Psoas muscle (tissue), 8 donors: ENCODE measurements at places on chromosomes 3 and 15. TPM values are rescaled to one million over a fixed set of nuclear protein-coding genes. Genes with fewer than 3 reads are reported as not detected.
A peak's percentile ranks its signal among the peaks of the same experiment; 100 is the strongest.

GRCh38 chr3:4531478-4532025, 38.4 kb downstream of the ITPR1 start:
- no peak for DNase-seq

DNA sequence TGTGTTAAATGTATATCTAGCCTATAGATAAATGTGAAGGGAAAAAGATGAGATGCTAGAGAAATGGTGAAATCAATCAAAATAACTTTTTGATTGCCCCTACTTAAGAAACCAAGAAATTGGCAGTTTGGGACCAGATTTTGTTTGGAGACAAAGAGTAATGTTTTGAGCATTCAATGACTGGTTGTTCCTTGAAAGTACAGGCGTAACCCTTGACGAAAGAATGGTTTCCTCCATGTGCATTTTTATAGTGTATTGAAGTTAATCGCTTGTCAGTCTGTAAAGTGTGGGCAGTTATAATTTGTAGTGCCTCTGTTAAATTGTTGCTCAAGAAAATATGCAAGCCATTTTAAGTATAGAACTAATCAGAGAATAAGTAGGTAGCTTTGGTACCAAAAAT, 1.2 kb downstream of the KIF23 start:
- no peak for DNase-seq

DNA sequence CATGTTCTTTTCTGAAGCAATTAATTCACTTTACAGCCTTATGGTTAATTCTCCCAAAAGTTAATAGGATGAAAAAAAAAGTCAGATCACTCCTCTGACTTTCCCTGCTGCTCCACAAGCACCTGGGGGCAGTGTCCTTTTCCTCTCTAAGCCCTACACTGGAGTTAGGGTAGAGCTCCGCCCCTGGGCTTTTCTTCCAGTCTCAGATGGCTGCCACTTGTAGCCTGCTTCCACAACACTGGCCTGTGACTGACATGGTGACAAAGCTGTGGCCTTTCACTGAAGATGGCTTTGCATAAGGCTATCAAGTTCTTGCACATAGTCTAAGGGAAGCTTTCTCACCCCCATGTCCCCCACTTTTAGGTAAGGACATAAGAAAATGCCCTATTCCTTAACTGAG, 1.3 kb upstream of the MON1A start:
- no peak for DNase-seq

DNA sequence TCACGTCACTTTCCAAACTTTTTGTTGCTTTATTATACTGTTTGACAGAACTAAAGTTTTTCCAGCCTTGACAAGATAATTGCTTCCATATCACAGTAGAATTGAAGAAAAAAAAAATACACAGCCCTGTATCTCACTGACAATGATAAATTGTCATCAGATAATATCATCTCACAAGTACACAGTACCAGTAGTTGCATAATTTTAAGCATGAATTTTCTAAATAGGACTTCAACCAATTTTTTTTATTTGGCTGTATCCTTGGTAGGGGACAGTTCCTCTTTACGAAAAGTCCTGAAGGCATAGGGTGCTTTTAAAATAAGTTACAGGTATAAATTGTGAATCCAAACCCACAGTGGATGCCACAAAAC, 230.7 kb downstream of the ATP8B4 start:
- no peak for DNase-seq

Gene MYEF2
- 0.50 TPM for total RNA-seq

GRCh38 chr3:47870702-47871260, 67.8 kb downstream of the DHX30 start:
- no peak for DNase-seq

Gene PARP9
- 14.4 TPM for total RNA-seq

GRCh38 chr3:64399205-64399800, 174.0 kb upstream of the PRICKLE2 start:
- DNase-seq = no peak

- no peak for DNase-seq
These were observed 278.6 kb downstream of the NLGN1 start for GRCh38 chr3:173676094-173676493.

- no peak for DNase-seq
These were observed 12.9 kb downstream of the DZIP3 start for GRCh38 chr3:108602249-108602934.

Gene SLC7A14
- total RNA-seq = not detected

GRCh38 chr3:112973325-112974177, 1.4 kb downstream of the CD200R1 start:
- DNase-seq = no peak

Gene CPNE9
- total RNA-seq = not detected

GRCh38 chr3:197800379-197800778, 9.3 kb downstream of the LRCH3 start:
- DNase-seq = no peak

Gene CCDC14
- total RNA-seq = 5.6 TPM

Gene ZNF385D
- total RNA-seq = 1.7 TPM

GRCh38 chr3:49359623-49360022, 1.5 kb upstream of the GPX1 start:
- no peak for DNase-seq

GRCh38 chr15:78397382-78397781, 40.6 kb upstream of the IREB2 start:
- DNase-seq = no peak

Gene ACTC1
- 1,025 TPM for total RNA-seq

Gene IGDCC3
- not detected for total RNA-seq

GRCh38 chr3:166177130-166177529, 339.9 kb upstream of the BCHE start:
- no peak for DNase-seq

DNA sequence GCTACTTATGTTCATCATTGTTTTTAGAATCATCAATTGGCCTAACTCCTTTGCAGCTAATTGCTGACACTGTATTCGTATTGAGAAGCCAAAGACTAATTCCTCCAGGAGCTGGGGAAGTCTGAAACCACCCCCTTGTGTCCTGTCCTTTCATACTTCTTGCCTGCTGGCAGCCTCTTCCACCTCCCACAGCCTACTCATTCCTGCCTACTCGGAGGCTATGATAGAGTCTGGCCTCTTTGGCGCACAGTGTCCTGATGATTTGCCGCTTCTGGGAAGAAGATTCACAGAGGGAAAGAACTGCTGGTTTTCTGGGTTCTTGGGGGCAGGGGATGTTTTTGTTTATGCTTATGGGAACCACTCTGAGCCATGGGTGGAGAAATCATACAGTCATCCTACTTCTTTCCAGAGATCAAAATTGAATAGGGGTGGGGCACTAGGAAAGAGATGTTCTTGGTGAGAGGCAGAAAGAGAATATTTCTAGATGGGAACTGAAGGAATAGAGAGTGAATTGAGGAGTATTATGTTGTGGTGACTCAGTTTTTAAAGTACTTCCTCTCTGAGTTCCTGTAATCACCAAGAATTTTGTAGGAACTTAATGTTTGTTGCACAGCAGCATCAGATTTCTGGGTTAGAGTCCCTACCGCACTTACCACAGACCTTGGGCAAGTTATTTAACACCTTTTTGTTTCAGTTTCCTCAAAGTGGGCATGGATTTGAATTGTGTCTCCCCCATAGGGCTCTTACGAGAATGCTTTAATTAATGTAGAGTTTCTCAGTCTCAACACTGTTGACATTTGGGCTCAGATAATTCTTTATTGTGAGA, 22.1 kb upstream of the SCAANT1 start:
- peak; percentile 33 for DNase-seq

Gene CHRNA5
- total RNA-seq = 4.4 TPM

DNA sequence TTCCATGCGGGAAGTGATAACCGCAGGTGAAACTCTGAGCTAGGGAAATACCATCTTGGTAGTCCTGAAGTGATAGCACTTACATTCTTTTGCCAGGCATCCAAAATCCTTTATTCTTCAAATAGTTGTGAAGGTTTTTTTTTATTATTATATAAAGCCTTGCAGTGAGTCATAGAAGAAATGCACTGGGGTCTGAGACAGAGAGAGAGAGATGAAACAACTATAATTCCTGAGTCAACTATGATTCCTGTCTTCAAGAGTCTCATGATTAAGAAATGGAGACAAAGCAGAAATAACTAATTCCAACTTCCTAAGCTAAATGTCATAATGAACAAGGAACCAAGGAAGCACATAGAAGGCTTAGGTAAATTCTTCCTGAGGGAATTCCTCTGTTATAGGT, 495.6 kb downstream of the LPP start:
- no peak for DNase-seq

- no peak for DNase-seq
These were observed 140.0 kb upstream of the CBLB start for GRCh38 chr3:106008766-106009165.

GRCh38 chr3:132265488-132265887, 51.7 kb upstream of the ACP3 start:
- no peak for DNase-seq

Gene VEPH1
- total RNA-seq = 0.25 TPM

GRCh38 chr3:69409831-69410230, 23.9 kb upstream of the FRMD4B start:
- DNase-seq = no peak

- DNase-seq = no peak
These were observed 34.4 kb upstream of the TPRG1 start for GRCh38 chr3:189137416-189137815.

GRCh38 chr3:174202116-174202515, 657.0 kb upstream of the NAALADL2 start:
- no peak for DNase-seq

GRCh38 chr3:64270866-64271260, 45.6 kb upstream of the PRICKLE2 start:
- no peak for DNase-seq

GRCh38 chr15:67033012-67033411, 32.4 kb upstream of the SMAD3 start:
- DNase-seq = no peak

- no peak for DNase-seq
These were observed 35.7 kb downstream of the CDCP1 start for GRCh38 chr3:45110509-45110833.

DNA sequence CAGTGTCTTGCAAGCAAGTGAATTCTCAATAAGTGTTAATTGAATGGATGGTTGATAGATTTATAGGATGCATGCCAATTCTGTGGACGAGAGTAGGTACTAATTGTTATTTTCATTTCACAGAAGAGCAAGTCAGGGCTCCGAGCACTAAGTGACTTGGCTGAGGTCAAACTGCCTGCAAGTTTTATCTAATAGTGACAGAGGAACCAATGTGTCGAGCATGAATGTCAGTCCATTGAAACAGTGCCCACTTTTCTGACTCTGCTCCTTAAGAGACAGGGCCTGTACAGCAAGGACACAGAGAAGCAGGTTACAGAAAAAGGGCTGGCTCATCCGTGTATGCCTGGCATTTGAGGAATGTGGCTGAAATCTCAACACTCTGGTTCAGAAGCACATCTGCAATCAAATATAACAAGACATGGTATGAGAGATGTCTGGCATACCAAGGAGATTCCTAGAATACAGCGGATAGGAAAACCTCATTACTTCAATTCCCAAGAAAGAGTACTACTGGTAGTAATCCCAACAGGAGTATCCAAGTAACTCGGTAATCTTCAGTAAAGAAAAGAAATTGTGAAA, 6.0 kb upstream of the B3GNT5 start:
- no peak for DNase-seq

Gene THAP10
- total RNA-seq = 0.76 TPM

Gene TNNC1
- total RNA-seq = 6,385 TPM

DNA sequence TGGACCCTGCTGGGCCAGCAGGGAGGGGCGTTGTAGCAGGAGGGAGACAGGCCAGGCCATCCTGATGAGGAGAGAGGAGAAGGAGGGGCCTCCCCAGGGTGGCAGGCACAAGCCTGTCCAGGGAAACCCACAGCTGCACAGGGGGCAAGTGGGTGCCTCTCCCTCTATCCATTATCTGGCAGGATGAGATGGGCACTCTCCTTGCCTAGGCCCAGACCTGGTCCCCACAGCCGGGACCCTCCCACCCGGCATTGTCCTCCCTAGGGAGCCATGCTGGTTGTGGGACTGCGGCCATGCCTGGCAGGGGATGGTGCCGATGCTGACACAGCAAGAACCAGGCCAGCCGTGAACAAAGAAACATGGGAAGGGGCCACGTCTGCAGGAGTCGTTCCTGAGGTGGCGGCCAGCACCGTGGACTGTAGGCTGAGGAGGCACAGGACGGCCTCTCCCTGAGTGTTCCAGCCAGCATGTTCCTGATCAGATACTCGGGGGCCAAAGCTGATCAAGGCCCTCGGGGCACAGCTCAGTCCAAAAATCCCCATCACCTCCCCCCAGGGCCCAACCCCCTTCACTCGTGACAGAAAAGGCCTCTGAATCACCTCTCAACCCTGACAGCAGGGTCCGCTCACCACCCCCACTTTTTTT, 19.2 kb upstream of the CYP11A1 start:
- DNase-seq = no peak

Gene ADPRH
- 12.6 TPM for total RNA-seq

GRCh38 chr3:52254608-52255007, 9.0 kb downstream of the PPM1M start:
- no peak for DNase-seq

DNA sequence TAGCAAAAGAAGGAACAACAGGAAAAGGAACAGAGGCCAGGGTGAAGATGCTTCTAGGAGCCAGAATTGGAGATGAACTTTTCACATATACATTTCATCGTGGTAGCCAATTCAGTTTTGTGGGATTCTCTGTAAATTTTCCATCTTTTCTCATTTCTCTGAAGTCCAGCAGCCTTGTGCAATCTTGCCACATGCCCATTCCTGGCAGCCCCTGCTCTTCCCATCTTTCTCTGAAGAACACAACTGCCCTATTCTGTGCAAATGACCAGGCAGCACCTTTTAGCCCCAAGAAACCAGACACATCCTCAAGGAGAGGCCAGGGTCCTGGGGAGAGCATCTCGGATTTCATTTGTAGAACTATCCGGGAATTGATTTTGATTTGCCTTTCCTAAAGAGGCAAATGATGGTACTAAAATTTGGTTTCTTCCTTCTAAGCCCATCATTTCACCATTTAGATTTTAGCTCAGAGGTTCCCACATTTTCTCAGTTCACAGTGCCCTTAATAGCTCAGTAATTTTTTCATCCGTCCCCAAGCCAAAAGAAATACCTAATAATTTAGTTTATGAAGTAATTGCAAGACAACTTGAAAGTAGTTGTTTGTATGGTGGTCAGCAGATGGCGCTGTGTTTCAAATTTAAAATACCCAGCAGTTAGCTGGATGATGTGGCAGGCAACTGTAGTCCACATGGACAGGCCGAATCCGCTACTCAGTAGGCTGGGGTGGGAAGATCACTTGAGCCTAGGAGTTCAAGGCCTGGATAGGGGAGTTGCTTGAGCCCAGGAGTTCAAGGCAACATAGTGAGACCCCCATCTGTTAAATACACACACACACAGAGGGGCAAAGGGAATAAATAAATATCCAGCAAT, 61.3 kb upstream of the ACKR4 start:
- DNase-seq = no peak

DNA sequence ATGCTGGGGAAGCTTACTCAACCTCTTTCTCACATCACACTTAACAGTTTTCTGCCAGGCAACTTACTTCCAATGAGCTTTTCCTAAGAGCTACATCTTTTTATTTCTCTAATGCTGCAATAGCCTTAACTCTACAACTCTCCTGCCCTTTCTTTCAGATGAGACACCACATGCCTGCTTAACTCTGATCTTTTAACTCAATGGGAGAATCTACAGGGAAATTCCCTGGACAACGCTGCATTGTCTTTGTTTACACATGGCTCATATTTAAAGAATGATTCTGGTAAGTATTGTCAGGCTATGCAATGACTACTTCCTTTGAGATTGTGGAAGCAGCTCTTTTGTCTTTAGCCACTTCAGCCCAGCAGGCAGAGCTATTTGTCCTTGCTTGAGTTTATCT, 353.1 kb upstream of the BCHE start:
- no peak for DNase-seq

Gene THPO
- total RNA-seq = 0.92 TPM

Gene ANXA2
- total RNA-seq = 522 TPM
